Spleen (tissue), 13 donors: ENCODE measurements at places on chromosomes 4 and X.

- DNase-seq: no peak
These were observed 690.3 kb upstream of the FAM241A start for GRCh38 chr4:111454961-111455360.

DNA sequence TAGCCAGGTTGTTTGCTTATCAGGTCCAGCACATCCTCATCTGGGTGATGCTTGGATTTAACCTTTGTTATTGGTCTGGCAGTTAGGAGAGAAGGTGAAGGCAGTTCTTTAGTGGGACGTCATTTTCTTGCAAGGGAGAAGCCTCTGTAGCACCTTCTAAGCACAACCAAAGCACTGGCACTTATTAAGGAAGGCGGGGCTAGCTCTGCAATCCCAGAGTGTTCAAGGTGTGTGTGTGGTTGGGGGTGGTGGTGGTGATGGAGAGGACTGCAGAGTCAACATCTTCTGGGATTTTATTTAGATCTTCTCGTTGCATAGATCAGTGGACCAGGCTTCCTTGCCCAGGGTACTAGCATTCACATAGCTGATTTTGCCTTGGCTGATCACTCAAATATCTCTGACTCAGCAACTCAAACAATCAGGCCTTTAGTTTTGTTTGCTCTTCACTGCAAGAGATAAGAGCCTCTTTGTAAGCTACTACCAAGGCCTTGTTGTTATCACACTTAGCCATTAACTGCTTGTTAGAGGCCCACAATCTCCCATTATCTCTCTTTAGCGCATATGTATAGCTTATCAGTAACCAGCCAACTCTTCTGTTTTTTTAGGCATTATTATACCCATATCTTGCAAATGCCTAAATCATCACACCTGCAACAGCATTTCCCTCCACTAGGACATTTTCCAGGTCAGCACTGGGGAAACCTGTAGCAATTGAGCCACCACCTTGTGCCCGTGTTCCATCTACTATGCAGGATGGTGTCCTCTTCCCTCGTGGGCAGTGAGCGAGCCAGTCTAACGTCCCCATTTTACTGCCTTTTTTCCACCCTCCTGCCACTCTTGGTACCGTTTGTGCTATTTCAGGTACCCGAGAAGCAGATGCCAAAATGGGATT is 36.5 kb upstream of the LINC00632 start:
- DNase-seq: no peak

GRCh38 chr4:19381068-19381467 is 870.6 kb upstream of the SLIT2 start:
- no peak for DNase-seq

DNA sequence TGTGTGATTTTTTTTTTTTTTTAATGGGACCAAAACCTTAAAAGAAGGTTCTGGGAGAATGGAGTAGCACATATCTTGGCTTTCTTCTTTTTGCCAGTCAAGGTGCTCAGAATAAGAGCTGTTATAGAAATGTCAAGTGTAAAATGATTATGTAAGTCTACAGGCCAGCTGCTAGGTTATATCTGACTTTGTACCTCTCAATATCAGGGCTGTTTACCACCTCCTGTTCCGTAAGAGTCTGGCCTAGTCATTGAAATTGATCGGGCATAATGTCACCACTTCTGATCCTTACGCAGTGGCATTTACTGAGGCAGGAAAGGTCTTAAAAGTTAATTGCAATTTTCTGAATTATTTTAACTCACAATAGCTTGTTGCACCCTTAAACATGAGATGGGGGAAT is 41.1 kb downstream of the LIMCH1 start:
- DNase-seq: no peak

- no peak for DNase-seq
These were observed 34.9 kb downstream of the SEL1L3 start for GRCh38 chr4:25827897-25828296.

DNA sequence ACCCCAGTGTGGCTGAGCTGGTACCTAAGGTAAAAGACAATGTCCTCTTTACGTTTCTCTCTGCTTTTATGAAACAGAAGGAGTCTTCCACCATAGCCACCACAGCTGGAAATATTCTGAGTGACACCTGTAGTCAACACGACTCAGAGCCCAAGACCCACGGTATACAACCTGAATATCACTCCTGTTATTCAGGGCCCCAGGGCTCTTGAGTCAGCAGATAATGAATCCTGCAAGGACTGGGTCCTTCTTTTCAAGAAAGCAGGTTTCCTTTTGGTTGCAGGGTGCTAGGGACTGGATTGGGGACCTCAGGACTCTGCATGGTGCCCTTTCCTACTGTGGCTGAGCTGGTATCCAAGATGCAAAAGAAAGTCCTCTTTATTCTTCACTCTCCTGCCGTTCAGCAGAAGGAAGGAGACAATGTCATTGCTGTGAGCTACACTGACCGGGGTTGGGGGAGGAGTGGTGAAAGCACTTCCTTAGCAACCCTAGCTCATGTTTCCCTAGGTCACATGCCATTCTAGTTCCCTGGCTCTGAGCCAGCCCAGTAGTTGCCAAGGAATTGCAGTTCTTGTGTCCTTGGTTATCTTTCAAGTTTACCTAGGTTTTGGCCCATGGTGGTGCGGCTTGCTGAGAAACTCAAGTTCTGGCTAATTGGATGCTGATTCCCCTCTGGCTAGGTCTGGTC is 23.7 kb upstream of the UNC5C start:
- DNase-seq: no peak

DNA sequence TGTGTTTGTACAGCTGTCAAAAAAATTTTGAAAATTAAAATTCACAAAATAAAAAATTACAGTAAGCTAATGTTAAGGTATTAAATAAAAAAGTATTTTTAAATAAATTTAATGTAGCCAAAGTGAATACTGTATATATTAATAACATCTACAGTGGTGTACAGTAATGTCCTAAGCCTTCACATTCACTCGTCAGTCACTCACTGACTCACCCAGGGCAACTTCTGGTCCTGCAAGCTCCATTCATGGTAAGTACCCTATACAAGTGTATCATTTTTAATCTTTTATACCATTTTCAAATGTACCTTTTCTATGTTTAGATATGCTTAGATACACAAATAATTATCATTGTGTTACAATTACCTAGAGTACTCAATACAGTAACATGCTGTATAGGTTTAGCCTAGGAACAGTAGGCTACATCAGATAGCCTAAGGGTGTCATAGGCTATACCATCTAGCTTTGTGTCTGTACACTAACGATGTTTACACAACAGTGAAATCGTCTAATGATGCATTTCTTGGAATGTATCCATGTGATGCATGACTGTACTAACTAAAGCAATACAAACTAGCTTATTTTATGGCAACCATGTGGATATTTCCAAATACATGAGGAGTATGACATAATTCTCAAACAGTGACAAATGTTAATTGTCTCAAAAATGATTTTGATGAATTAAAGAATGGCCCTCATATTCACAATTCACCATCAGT is 13.7 kb downstream of the DDX60 start:
- no peak for DNase-seq

DNA sequence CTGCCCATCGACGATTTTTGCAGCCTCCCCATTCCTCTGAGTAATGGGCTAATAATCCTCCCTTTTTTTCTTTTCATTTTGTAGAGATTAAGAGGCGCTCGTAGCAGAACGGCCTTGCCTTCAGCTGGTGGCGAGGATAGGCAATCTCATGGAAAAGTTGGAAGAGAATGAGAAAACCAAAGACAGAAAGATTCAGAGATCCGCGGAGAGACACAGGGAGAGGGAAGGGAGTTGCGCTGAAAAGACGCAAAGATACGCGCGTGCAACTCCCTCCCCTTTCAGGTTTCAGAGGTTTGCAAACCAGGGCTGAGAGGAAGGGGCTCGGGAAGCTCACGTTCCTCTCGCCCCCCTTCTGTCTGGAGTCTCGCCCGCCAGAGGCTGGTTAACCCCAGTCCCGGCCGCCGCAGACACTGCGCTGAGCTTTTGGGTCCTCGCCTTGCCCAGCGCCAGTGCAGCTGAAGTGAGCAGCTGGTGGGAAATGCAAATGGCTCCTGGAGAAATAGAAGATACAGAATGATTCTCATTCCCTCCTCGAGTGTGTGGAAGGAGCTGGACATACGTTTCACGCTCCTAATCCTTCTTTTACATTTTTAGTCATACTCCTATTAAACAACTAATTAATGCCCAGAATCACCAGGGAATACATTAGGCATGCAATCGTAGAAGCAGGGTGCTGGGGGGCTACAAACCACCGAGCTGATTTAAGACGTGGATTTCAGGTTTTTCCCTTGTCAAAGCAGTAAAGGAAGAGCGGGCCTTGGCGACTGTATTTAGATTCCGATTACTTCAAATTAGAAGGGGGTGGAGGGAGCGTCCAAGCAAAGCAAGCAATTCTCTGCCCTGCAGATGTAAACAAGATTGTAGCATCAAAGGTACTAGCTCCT is 16.6 kb upstream of the PITX2 start:
- no peak for DNase-seq

DNA sequence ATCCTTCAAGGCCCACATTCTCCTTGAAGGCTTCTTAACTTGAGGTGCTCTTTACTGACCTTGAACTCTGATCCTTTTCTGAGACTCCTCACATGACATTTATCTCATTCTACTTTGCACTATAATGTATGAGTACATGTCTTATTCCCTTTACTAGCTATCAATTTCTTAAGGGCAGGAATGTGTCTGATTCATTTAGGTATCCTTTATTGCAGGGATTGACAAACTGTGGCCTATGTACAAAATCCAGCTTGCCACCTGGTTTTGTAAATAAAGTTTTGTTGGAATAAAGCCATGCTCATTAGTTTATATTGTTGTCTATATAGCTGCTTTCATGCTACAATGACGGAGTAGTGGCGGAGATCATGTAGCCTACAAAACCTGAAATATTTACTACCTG is 36.7 kb downstream of the SLC4A4 start:
- DNase-seq: no peak

DNA sequence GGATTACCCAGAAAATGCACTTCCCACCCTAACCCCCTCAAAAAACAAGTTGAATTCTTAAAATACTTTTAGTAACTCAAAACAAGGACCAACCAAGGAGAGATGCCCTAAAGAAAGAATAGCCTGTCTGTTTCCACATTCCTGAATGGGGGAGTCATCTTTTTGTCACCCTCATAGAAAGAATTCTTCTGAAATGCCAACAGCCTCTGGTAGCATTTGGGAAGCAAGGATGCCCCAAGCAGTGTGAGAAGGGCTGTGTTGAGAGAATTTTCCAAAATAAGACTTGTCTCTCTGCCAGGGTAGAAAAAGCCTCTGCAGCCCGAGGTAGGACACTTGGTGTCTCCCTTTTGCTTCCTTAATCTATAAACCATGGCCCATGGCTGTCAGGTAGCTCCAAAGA is 173.1 kb upstream of the VCX3A start:
- no peak for DNase-seq

GRCh38 chr4:11912886-11913285 is 484.2 kb upstream of the HS3ST1 start:
- no peak for DNase-seq

DNA sequence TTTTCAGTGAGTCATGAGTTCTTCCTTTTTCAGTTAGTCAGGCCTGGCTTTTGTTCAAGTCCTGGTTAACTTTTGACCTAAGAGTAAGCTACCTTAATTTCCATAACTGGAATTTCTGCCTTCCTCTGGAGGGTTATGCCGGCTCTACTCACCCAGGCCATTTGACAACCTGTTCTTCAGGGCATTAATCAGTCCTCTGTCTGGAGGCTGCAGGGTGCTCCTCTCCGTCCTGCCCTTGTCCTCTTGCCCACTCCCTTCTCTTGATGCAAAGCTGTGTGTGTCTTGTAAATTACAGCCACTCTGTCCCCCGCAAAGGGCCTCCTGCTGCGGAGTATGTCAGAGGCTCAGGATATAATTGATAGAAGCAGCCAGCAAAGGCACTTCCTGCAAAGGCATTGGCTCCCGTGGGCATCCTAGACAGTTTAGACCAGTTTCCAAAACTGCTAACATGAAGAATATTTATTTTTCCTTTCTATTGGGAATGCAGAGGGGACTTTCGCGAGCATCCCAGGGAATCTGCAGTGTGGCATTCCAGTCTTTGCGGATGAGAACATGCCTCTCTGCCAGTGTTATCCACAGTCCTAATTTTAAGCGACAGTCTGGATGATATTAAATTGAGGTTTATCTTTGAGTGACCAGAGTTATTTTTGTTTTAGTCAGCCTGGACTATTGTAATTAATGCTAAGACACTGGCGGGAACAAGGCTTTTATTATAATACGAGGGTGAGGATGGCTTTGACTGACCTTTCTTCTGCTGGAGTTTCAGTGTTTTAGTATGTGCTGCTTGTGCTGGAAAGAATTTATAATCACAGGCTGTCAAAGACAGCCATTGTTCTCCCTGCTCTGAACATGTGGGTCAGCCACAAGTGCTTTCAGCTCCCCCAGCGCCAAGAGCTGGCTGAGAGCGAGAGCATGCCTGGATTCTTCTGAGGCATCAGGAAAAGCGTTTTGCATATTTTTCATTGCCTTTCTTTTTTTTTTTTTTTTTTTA is 74.2 kb downstream of the LIMCH1 start:
- no peak for DNase-seq

DNA sequence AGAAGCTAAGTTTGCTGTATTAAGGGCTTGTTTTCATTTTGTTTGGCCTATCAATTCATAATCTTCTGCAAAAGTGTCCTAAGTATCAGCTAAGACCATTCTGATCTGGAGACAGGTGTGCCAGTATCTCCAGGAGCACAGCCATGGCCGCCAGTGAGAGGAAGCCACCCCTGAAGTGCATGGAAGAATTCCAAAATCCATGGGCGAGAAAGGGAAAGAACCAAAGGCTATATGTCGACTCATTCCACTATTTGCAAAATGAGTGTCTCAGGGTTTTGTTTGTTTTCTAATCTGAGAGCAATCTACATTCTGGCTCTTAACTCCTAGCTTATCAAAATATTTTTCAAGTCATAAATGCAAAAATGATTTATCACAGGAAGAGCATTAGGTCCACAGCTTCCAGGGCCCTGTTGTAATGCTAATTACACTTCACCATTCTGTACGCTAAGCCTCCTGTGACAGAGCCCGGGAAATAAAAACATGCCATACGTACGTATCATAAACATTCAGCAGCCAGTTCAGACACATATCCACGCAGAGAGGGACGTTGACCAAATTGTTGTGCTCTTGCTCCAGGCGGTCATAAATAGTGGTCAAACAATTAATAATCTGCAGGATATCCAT is 137.3 kb upstream of the FTHL17 start:
- DNase-seq: no peak

DNA sequence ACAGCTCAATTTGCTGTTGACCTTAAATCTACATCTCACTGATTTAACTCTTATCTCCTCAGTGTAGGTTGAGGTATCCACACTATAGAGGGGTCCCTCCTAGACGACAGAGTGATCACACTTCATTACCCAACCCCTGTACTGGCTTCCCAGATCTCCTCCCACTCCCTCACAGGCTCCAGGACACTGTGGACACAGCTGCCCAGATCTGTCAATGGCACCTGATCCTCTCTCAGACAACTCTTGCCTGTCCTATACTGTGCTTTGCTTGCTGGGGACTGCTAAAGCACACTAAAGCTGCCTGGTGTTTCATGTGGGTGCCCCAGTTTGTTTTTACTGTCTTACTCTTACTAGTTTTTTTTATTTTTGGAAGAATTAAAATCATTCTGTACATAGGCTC is 27.9 kb downstream of the RAB40AL start:
- DNase-seq: no peak
